ENCODE measurements at places on chromosomes 3 and 15. TPM values are rescaled to one million over a fixed set of nuclear protein-coding genes. Genes with fewer than 3 reads are reported as not detected.

ADAMTSL3 gene
- 0.87 TPM for total RNA-seq

WDR93 gene
- not detected for total RNA-seq

GRCh38 chr3:149395107-149396089, 17.9 kb upstream of the TM4SF1 start:
- no peaks in the 10 kb centered on the region for H3K4me1 ChIP-seq
- H3K4me3 ChIP-seq: no peak overlapping the region

DNA sequence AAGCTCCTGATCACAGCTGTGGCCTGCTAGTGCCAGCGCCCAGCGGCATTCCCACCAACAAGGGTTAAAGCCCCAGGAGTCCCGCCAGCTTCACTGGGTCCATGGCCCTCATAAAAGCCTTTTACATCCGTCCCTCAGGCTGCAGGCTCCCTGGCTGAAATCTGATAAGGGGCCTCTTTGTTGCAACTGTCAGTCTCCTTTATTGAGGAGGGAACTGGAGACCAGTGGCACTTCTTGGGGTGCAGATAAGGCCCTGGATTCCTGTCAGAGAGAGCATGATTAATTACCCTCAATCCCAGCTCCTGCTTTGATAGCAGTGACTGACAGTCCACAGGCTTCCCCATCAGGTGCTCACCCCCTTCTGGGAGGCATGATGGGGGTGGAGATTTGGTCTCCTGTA, 30.9 kb upstream of the CLK3 start:
- H3K27me3 ChIP-seq: no peaks in the 10 kb centered on the region
- peaks cover 16% of the 10 kb centered on the region for H3K4me1 ChIP-seq
- peaks cover 10% of the 10 kb centered on the region for H3K36me3 ChIP-seq
- H3K27ac ChIP-seq: no peak overlapping the region
- no peak for DNase-seq

A4GNT gene
- not detected for total RNA-seq

EFCAB12 gene
- total RNA-seq: 0.24 TPM

DNA sequence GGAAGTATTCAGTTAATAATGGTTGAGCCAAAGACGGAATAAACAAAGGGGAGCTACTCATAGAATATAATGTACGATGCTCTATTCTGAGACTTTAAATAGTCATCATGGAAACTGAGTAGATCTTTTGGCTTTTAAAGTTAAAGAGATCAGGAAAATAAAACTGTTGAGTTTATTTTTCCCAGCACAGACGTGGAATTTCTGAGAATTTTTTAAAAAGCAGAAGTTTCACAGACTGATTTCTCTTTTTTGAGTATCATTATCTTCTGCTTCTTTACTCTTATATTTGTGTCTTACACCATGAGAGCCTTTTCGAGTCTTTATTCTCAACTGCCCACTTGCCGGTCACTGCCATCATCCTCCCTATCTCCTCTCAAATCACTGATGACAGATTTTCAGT, 13.2 kb downstream of the P2RY14 start:
- no peak overlapping the region for H3K4me3 ChIP-seq
- H3K27me3 ChIP-seq: no peaks in the 10 kb centered on the region
- H3K36me3 ChIP-seq: no peaks in the 10 kb centered on the region
- H3K27ac ChIP-seq: no peak overlapping the region
- peaks cover 22% of the 10 kb centered on the region for H3K4me1 ChIP-seq

DNA sequence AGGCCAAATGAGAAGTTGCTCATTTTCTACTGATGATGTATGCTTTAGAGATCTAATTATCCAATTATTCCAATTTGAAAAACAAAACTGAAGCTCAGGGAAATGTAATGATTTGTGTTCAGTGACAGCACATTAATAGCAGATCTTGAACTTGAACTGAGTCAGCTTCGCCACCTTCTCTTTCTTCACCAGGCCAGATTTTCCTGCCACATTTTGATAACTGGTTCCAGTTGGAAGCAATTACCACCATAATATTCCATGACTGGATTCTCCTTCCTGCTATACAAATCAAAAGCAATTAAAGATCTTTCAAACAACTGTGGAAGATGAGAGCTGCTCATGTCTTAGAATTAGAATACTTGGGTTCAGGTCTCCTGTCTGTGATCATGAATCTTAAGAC, 334.1 kb downstream of the RBMS3 start:
- H3K36me3 ChIP-seq: no peaks in the 10 kb centered on the region
- no peak overlapping the region for H3K4me3 ChIP-seq
- H3K4me1 ChIP-seq: no peaks in the 10 kb centered on the region
- no peak for DNase-seq
- no peak overlapping the region for H3K27ac ChIP-seq
- no peaks in the 10 kb centered on the region for H3K27me3 ChIP-seq

ZNF80 gene
- total RNA-seq: not detected

- H3K4me1 ChIP-seq: no peaks in the 10 kb centered on the region
- DNase-seq: peak; percentile 53
- no peaks in the 10 kb centered on the region for H3K27me3 ChIP-seq
These were observed 455.7 kb downstream of the ZIC1 start for GRCh38 chr3:147864754-147865354.

DNA sequence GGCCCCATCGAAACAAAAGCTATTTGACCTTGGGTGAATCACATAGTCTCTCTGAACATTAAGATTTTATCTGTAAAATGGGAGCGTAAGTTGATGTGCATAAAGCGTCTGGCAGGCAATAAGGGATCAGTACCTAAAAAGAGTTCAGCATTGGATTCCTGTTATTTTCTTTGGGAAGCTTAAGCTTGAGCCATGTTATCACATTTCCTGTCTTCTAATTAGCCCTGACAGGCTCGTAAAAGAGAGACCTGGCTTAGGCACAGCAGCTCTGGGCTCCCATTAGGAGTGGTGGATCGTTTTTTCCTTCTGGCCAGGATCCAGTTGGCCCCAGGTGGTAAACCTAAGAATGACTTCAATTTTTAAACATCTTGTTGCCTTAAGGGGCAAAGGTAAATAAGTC, 26.0 kb upstream of the CA12 start:
- no peak overlapping the region for H3K27ac ChIP-seq
- no peaks in the 10 kb centered on the region for H3K36me3 ChIP-seq
- H3K4me1 ChIP-seq: no peaks in the 10 kb centered on the region
- H3K27me3 ChIP-seq: no peaks in the 10 kb centered on the region
- H3K4me3 ChIP-seq: no peak overlapping the region
- no peak for DNase-seq

- H3K27me3 ChIP-seq: no peaks in the 10 kb centered on the region
- H3K36me3 ChIP-seq: no peaks in the 10 kb centered on the region
- H3K4me3 ChIP-seq: no peak overlapping the region
- peak; percentile 38 for DNase-seq
- peak overlapping the region; percentile 11 for H3K27ac ChIP-seq
These were observed 24.5 kb upstream of the SOX2 start for GRCh38 chr3:181687190-181687589.

- H3K4me3 ChIP-seq: peak overlapping the region; percentile 93
- no peaks in the 10 kb centered on the region for H3K36me3 ChIP-seq
- DNase-seq: peak; percentile 77
- peaks cover 31% of the 10 kb centered on the region for H3K4me1 ChIP-seq
These were observed 749.1 kb downstream of the ROBO1 start for GRCh38 chr3:79018671-79019136.

BCHE gene
- 0.73 TPM for total RNA-seq

TGM5 gene
- total RNA-seq: not detected

- no peak for DNase-seq
- peaks cover 37% of the 10 kb centered on the region for H3K4me1 ChIP-seq
- no peak overlapping the region for H3K4me3 ChIP-seq
- H3K36me3 ChIP-seq: no peaks in the 10 kb centered on the region
- no peak overlapping the region for H3K27ac ChIP-seq
These were observed 11.8 kb upstream of the USP3 start for GRCh38 chr15:63492541-63493077.

GRCh38 chr15:94041746-94042145, 189.6 kb upstream of the MCTP2 start:
- no peaks in the 10 kb centered on the region for H3K27me3 ChIP-seq
- H3K4me1 ChIP-seq: no peaks in the 10 kb centered on the region
- no peak for DNase-seq
- H3K27ac ChIP-seq: no peak overlapping the region
- no peak overlapping the region for H3K4me3 ChIP-seq

- no peaks in the 10 kb centered on the region for H3K36me3 ChIP-seq
- H3K4me1 ChIP-seq: peaks cover 44% of the 10 kb centered on the region
- H3K27me3 ChIP-seq: no peaks in the 10 kb centered on the region
- H3K27ac ChIP-seq: peak overlapping the region; percentile 29
- no peak overlapping the region for H3K4me3 ChIP-seq
- DNase-seq: no peak
These were observed 175.7 kb upstream of the MDFIC2 start for GRCh38 chr3:70488131-70488530.

DNA sequence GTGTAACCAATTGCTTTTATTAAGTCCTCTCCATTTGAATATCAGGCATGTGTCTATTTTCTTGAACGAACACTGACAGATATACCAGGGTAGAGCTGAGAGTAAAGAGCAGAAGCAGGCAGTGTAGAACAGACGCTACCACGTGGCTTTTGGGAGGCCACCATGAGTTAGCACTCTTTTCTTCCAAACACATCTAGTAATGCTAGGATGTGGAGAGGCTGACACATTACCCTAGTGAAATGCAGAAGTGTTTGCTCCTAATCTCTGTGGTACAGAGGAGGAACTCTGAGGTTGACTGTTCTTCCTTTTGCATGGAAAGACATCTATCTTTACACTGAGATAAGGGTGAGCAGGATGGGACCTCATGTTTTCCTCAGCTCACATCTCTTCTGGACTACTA, 216.3 kb downstream of the SATB1 start:
- no peak overlapping the region for H3K4me3 ChIP-seq
- no peaks in the 10 kb centered on the region for H3K36me3 ChIP-seq
- no peak for DNase-seq

GRCh38 chr3:184832044-184832443, 20.1 kb downstream of the VPS8 start:
- H3K27ac ChIP-seq: no peak overlapping the region
- no peaks in the 10 kb centered on the region for H3K27me3 ChIP-seq
- peaks cover 14% of the 10 kb centered on the region for H3K4me1 ChIP-seq
- no peak overlapping the region for H3K4me3 ChIP-seq
- H3K36me3 ChIP-seq: no peaks in the 10 kb centered on the region

DNA sequence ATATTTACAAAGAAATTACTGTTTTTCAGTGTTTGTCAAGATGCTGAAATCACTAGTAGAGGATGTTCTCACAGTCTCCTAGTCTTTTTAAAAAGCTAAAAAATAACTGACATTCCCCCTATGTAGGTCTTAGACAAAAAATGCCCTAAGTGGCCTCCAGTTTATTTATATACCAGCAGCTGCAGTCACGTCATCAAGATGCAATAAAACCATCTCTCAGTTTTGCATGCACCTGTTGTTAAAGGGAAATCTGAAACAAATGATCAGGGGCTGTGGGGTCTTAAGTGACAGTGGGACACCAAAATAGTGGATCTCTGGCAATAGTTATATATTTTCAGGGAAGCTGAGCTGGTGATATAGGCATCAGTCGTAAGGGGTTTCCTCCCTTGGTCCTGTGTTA, 146.5 kb upstream of the ARPP21 start:
- H3K27ac ChIP-seq: no peak overlapping the region
- no peaks in the 10 kb centered on the region for H3K4me1 ChIP-seq
- H3K4me3 ChIP-seq: no peak overlapping the region

DNA sequence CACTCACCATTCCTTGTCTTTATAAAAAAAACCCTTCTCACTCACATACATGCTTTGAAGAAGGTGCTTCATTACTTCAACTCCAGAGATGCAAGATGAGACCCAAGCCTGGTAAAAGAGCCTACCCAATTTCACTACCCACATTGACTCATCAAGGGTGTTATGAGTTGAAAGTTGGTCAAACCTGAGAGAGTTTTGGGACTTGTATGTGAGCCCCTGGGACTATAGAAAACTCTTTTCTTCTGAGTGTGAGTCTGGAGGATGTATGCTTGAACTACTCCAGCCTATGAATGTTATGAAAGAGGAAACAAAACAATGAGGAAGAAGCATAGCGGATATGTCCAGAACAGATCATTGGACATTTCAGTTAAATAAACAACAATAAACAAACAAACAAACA, 106.5 kb upstream of the SATB1 start:
- no peak overlapping the region for H3K4me3 ChIP-seq
- no peak for DNase-seq
- no peak overlapping the region for H3K27ac ChIP-seq

SUCNR1 gene
- total RNA-seq: not detected

DNA sequence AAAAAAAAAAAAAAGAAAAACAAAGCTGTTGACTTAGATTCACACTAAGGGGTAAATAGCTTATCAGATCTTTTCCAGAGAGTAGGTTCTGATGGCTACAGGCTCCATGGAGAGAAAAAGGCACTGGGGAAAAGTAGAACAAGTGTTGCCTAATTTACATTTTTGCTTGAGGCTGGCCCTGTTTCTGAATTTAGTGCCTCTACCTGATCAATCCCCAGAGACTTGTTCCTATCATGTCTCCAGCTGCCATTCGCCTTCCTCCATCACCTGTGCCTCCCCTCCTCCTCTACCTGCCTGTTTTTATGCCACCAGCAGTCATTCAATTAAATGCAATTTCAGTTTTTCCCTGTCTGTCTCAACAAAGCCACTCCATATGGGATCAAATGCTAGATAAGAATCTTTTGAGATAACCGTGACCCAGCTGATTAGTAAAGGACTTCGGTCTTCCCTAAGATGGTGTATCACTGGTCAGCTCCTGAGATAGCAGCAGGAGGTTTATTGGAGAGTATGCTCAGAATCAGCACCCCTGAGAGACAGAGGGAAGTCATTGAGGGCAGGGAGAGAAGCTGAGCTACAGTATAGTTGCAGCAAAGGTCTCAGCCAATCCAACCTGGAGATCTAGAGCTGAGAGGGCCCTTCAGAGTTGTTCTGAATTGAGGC, 88.1 kb upstream of the GADL1 start:
- no peaks in the 10 kb centered on the region for H3K27me3 ChIP-seq
- H3K27ac ChIP-seq: no peak overlapping the region
- H3K4me3 ChIP-seq: no peak overlapping the region
- no peak for DNase-seq
- H3K36me3 ChIP-seq: no peaks in the 10 kb centered on the region

SLC22A13 gene
- total RNA-seq: 0.66 TPM

- DNase-seq: no peak
- H3K27me3 ChIP-seq: no peaks in the 10 kb centered on the region
- H3K36me3 ChIP-seq: no peaks in the 10 kb centered on the region
- peaks cover 11% of the 10 kb centered on the region for H3K4me1 ChIP-seq
- H3K4me3 ChIP-seq: no peak overlapping the region
These were observed 5.6 kb upstream of the FOXP1 start for GRCh38 chr3:71589132-71589531.

- no peak overlapping the region for H3K27ac ChIP-seq
- H3K27me3 ChIP-seq: no peaks in the 10 kb centered on the region
- no peak overlapping the region for H3K4me3 ChIP-seq
- H3K4me1 ChIP-seq: peaks cover 18% of the 10 kb centered on the region
- no peaks in the 10 kb centered on the region for H3K36me3 ChIP-seq
These were observed 80.7 kb upstream of the SPRED1 start for GRCh38 chr15:38171973-38172372.
